AG08396 (cell line): ENCODE measurements at places on chromosomes 3 and 15.

DNA sequence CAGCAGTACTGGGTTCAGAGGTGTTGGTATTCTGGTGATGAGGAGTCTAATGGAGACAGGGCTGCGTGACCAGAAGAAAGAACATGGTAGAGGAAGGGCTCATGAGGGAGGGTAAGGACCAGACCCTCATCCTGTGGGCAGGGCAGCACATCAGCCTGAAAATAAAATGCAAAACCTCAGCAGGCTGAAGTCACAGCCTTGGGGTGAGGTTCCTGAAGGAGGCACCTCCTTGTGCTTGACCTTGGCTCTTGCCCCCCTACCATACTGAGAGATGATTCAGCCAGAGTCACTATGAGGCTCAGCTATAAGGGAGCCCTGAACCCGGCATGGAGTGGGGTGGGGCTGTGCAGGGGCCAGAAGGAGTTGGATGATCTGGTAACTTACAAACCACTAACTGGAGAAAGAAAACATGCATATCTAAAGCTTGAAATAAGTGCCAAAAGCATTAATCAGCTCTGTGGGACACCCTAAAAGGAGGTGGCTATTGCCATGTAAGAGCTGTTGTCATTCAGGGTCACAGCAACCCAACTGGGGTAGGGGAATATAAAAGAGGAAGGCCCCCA, 60.2 kb downstream of the CORO2B start:
- peak; percentile 47 for DNase-seq

DNA sequence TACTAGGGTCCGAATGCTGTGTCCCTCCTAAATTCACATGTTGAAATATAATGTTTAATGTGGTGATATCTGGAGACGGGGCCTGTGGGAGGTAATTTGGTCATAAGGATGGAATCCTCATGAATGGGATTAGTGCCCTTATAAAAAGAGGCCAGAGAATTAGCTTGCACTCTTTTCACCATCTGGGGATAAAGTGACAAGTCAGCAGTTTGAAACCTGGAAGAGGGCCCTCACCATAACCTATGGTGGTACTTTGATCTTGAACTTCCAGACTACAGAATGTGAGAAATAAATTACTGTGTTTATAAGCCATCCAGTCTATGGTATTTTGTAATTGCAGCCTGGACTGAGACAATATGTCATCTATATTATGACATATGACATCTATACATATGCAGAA, 132.1 kb downstream of the ISL2 start:
- DNase-seq: no peak

- no peak for DNase-seq
These were observed 57.7 kb downstream of the PRTG start for GRCh38 chr15:55685286-55685685.

DNA sequence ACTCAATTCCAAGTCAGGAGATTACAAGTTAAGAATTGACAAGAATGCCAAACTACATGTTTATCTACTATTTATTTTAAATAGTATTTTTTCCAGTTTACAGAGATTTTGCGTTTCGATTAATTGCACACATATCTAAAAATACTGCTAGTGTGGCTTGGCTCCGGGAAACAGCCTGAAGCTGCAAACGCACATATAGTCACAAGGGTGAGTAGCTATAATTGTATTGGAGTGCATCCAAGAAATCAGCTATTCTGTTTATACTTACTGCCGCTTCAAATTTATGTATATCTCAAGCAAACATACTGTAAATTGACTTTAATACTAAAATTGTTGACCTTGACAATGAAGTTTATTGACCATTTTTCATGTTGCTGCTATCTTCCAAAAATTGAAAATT, 77.0 kb upstream of the PLSCR5 start:
- DNase-seq: no peak

DNA sequence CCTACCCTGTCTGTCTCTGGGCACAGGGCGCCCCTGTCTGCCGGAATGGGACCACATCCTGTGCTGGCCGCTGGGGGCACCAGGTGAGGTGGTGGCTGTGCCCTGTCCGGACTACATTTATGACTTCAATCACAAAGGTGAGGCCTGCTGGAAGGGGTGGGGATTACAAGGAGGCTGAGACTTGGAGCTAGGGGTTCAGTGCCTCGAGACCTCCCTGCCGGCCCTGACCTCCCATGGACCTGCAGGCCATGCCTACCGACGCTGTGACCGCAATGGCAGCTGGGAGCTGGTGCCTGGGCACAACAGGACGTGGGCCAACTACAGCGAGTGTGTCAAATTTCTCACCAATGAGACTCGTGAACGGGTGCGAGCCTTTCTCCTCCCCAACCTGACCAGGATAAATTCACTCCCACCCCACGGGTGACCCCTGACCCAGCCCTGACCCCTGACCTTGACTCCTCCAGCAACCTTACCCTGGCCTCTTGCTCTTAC, 20.4 kb downstream of the PTH1R start:
- no peak for DNase-seq

GRCh38 chr3:118497274-118497673, 537.4 kb downstream of the IGSF11 start:
- no peak for DNase-seq

GRCh38 chr3:196966526-196967401, 1.9 kb downstream of the PIGZ start:
- DNase-seq: no peak

GRCh38 chr3:184347321-184348056, 10.1 kb downstream of the FAM131A start:
- no peak for DNase-seq

DNA sequence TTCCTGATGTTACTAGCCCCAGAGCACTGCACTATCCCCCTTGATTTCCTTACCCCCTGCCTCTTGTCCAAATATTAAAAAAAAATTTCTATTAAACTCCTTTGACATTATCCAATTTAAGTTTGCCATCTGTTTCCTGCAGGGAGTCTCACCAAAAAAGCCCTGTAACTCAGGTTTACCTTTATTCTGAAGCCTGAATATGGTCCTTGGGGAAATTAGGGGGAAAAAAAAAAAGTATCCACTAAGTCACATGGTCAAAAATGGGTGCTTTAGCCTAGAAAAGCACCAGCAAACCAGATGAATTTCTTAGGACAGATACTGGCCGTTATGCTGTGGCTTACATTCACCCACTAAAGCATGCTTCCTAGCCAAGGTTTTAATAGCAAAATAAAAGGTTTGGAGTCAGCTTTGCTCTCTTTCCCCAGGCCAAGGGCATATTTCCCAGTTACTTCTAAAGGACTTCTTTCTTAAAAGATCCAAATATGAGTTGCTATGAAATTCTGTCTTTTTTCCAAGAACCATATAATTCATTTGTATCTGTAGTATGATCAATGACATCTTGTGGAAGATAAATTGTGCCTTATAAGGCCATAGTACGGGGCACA, 394.9 kb downstream of the LSAMP start:
- no peak for DNase-seq

DNA sequence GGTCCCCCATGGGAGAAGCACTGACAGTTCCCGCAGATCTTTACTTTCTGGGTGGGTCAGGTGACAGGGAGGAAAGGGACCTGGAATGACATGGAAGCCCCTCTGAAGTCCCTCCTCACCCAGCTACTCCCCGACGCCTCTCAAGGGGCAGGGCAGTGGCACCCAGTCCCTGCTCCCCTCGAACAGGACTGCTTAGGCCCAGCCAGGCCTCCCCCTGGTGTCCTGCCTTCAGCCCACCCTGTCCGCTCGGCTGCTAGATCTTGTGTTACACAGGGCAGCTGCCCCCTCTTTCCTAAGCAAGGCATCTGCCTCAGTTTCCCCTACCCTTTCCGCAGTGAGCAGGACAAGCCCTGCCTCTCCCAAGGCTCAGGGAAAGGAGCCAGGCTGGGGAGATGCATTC, 226.5 kb downstream of the XXYLT1 start:
- DNase-seq: no peak

DNA sequence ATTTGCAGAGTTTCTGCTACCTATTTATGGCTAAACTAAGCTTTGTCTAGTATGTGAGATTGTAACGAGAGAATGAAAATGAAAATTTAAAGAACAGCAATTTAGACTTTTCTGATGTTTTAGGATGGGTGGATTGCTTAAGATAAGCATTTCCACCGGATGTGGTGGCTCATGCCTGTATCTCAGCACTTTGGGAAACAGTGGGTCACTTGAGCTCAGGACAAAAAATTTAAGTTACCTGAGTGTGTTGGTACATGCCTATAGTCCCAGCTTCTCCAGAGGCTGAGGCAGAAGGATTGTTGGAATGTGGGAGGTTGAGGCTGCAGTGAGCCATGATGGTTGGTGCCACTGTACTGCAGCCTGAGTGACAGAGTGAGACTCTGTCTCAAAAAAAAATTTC, 3.3 kb downstream of the PPP4R2 start:
- no peak for DNase-seq

DNA sequence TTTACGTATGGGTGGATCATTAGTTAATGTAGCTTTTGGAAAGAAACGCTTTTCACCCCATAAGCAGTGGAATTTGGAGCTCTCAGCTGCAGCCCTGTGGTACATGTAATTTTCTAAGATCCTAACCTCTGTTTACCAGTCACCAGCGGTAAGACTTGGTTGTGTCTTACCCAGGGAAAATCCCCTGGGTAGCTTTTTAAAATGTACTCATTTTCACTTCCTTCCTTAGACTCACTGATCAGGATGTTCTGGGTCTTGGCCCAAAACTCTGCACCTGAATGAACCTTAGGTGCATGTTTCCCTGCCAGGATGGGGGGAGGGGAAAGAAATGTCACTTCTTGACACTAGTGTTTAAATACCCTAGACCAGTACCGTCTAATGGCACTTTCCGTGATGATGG, 605.2 kb downstream of the MAGI1 start:
- DNase-seq: no peak

- peak; percentile 27 for DNase-seq
These were observed 61.3 kb upstream of the TAMM41 start for GRCh38 chr3:11907667-11908660.
